WTC11 (cell line): ENCODE measurements at places on chromosomes 1 and 21. TPM values are rescaled to one million over a fixed set of nuclear protein-coding genes. Genes with fewer than 3 reads are reported as not detected.

DNA sequence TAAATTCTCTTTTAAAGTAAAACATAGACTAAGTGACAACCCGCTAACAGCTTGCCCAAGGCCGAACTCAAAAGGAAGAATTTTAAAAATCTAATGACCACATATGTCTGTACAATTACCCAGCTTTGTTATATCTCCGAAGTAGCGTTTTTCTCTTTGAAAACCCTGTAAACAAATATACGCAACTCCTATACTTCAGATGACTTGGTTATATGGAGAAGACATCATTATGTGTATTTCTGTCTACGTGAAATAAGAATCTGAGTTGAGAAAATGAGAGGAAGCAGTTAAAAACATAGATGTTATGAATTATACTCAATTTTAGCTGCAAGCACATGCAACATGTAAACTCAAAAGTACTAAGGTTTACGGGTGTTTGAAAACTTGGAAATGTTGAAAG is 2.0 kb downstream of the PBX1 start:
- DNase-seq = no peak

DNA sequence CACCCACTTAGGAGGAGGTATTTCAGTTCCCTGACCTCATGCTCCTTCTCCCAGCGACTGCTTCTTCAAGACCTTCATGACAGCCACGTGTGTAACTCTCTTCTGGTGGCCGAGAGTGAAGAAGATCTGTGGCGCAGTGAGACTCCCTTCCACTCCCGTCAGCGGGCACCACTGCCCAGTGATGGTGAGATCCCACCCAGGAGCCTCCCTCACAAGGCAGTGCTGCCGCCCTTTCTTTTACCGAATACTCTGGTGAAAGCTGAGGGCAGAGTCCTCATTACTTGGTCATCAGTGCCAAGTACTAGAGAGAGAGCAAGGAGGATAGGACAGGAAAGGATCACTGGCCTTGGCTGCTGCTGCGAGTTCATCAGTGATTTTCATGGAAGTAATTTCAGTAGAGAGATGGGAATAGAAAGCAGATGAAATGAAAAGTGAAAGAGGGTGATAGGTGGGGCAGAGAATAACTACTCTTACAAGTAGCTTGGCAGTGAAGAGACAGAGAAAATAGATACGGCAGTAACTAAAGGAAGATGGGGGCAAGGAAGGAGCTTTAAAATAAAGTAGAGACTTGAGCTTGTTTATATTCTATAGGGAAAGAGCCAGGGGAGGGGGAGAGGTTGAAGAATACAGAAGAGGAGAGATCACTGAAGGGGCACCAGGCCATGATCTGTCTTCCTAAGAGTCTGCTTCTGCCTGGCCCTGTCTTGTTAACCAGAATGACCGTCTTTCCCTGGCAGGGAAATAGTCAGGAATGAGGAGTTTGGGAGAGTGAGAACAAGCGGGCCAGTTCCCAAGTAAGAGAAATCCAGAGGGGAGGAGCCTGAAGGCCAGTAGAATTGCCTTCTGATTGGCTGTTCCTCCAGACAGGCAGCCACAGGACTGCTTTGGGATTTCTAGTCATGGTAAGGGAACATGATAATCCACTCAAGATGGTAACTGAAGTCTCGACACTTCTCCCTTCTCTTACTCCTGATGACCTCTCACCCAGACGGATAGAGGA is 18.3 kb downstream of the HYI start:
- peak; percentile 10 for DNase-seq

GRCh38 chr1:158124034-158124433 is 56.7 kb upstream of the CD1D start:
- no peak for DNase-seq

The MYBPH gene
- total RNA-seq = not detected in 3 replicates
